Stimulated activated naive CD4-positive, alpha-beta T cell treated with Interleukin-2 at 50 U/mL for 16 hours (primary cell): ENCODE measurements at places on chromosomes 4 and X.

DNA sequence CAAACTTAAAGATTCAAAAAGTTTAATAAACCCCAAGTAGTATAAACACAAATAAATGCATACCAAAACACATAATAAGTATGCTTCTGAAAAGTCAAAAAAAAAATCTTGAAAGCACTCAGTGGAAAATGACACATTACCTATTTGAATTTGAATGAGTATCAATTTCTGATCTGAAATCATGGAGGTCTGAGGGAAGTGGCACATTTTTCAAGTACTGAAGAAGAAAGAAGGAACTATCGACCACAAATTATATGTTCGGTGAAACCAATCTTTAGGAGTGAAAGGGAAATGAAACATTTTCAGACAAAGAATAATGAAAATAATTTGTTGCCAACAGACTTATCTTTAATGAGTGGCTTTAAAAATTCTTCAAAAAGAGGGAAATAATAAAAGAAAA, 12.1 kb upstream of the F9 start:
- no peak for DNase-seq

DNA sequence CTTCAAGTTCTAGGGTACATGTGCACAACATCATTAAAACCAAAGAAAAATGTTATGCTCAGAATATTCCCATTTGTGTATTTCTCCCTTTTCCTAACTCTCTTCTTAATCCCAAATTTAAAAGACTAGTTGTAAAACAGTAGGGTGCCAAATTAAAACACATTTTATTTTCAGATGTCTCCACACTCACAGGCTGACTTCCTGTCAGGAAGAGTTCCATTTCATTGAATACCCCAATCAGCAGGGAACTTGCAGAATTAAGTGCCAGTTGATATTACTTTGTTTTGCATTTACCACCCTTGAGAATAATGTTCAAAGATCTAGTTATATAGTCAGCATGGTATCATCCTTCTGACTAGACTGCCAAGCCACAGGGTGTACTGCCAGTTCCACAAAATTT, 207.9 kb downstream of the MAB21L2 start:
- DNase-seq = no peak

- no peak for DNase-seq
Observed at GRCh38 chr4:55574252-55574651, 17.8 kb downstream of the PDCL2 start.

DNA sequence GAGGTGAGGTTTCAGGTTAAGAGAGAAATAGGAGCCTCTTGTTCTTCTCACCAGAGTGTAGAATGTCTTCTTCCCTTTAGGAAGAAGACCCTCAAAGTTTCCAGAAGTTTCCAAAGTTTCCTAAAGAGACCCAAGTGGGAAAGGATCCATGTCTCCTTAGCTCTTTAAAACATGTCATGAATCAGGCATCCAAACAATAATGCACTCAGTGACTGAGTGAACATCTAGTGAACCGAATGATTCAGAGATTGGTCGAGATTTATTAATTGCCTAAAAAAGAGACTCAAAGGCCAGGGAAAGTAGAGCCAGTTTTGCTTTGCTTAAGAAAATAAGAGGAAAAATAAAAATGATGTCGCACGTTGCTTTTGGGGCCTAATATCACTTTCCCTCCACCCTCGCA, 29.4 kb downstream of the FGF5 start:
- DNase-seq = no peak
